ENCODE measurements at places on chromosomes 3 and 15.

GRCh38 chr3:8239718-8240695, 261.6 kb upstream of the LMCD1 start:
- peak; percentile 86 for DNase-seq

- DNase-seq: no peak
Observed at GRCh38 chr3:2656806-2657777, 453.1 kb downstream of the IL5RA start.

DNA sequence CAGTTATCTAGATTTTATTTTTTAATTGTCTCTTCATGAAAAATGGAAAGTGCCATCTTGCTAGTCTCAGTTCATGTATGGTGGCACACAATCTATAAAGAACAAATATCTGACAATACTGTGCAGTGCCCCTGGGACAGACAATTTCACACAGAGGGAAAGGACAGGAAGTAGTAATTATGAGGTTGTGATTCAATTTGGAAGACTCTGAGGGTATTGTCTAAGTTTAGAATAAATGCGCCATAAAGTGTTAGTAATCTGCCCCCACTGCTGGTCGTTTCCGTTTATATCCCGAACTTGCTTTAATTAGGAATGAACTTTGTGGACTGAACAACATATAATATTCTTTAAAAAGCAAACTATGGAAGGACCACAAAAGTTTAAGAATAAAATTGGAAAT, 196.4 kb upstream of the SLC24A5 start:
- no peak for DNase-seq

GRCh38 chr3:119579366-119580066, at the start of gene ADPRH:
TSS of gene ADPRH (plus strand) at chr3:119579492. CDS start at chr3:119582170, 2,678 bp downstream.
- no peak for DNase-seq

DNA sequence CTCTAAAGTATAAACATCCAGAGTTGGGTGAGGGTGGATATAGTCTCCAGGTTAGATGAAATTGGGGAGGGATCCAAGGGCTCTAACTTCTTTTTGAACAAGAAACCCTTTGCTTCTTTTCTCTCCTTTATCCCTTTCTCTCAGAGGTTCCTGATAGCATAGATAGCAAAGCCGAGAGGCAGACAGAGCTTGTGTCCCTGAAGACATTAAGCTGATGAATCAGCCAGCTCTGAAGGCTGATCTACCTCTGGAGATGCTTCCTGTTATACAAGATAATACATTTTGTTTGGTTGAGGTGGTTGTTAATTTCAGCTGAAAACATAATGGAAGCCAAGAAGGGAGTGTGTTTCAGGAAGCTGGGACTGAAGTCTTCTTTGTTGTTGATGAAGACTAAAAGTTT, 193.2 kb downstream of the PDCD6IP start:
- DNase-seq: no peak

GRCh38 chr3:120396469-120396868, 47.3 kb upstream of the LRRC58 start:
- DNase-seq: no peak

DNA sequence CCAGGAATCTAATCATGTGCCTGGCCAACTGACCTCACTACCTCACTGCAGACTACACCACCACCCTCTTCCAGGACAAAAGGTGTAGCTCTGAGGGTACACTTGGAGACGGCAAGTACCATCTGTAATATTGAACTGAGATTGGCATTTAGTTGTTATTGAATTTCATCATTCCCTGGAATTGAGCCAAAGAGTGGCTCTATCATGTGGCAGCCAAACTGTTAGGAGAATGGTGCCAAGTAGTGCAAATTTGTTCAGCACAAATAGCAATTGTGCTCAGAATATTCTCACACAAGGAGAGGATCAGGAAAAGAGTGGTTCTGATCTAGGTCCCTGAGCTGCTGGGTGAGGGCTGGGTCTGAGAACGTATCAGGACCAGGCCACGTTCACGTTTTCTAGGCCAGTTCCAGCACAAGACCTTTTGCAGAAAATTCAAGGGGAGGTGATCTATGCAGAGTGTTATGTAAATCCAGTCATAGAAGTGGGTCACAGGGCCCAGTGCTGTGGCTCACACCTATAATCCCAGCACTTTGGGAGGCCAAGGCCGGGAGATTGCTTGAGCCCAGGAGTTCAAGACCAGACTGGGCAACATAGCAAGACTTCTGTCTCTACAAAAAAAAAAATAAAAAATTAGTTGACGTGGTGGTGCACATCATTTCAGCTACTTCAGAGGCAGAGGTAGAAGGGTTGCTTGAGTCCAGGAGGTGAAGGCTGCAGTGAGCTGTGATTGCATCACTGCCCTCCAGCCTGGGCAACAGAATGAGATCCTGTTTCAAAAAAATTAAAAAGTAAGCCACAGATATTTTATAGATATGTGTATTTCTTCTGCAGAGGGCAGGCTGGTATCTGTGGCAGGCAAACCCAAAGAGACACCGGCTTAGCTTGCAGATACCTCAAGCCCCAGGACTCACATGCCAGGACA, 31.9 kb upstream of the CFAP161 start:
- no peak for DNase-seq

GRCh38 chr3:72229952-72230351, 445.0 kb upstream of the PROK2 start:
- DNase-seq: no peak

- no peak for DNase-seq
Observed at GRCh38 chr3:184734903-184735701, 23.2 kb upstream of the MAGEF1 start.
